ENCODE measurements at places on chromosomes 2 and 18.

GRCh38 chr2:85307527-85307897 lies 20.3 kb downstream of the TGOLN2 start:
- DNase-seq: no peak

DNA sequence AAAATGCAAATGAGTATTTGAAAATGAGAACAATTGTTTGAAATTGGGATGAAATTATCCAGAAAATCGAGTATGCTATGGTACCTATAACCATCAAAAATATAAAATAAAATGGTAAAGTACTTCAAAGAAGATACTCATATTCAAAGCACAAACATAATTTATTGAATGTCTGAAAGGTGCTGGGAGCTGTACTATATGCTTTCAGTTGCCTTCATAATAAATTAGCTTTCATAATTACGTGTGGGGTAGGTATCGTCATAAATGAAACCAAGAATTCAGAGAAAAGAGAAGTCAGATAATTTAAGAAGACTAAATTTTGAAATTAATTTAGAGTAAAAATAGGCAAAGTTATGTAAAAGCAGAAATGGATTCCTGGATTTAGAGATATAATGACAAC lies 721.9 kb upstream of the ACVR2A start:
- DNase-seq: no peak

- peak; percentile 73 for DNase-seq
Measured at GRCh38 chr18:1585881-1586488, 681.3 kb downstream of the ADCYAP1 start.

DNA sequence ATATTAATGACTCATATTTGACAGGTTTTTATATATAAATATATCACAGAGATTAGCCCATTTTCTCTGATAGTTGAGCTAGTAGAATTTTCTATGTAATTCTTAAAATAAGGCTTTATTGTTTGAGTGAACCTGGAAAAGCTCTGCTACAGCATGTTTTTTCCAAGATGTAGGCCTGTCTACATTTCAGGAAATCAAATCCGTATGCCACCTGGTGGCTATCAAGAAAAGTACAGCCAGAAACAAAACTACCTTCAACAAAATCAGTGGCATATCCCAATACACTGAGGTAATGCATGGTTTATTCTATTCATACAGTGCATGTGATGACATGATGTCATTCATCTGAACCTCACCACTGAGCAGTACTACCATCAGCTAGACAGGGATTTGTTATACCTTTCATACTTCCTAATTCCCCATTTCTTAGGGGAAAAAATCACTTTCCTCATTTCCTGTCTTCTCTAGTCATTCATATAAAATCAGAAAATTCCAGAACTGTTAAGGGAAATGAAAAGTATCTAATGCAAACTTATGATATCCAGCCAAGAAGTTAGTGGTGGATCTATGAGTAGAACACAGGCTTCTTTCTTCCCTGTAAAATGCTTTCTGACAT lies 310.4 kb upstream of the SYT4 start:
- DNase-seq: peak; percentile 73

GRCh38 chr2:7194950-7195349 lies 277.7 kb downstream of the RNF144A start:
- no peak for DNase-seq

GRCh38 chr2:236942554-236942953 lies 143.1 kb upstream of the COPS8 start:
- no peak for DNase-seq

DNA sequence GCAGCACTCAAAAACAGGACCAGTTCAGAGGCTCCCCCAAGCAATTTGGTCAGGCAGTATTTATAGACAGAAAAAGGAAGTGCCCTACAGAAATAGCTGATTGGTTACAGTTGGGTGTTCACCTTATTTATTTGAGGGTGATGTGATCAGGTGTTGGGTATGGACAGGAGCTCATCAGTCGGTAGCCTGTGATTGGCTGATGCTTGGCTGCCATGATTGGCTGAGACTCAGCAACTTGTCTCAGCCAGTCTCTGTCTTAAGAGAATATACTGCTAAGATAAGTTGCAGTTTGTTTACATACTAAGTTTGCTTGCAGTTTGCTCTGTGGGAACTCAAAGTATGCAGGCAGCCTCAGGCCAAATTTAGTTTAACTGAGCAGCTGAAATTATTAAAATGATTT lies 9.4 kb downstream of the ABCG8 start:
- DNase-seq: peak; percentile 31

DNA sequence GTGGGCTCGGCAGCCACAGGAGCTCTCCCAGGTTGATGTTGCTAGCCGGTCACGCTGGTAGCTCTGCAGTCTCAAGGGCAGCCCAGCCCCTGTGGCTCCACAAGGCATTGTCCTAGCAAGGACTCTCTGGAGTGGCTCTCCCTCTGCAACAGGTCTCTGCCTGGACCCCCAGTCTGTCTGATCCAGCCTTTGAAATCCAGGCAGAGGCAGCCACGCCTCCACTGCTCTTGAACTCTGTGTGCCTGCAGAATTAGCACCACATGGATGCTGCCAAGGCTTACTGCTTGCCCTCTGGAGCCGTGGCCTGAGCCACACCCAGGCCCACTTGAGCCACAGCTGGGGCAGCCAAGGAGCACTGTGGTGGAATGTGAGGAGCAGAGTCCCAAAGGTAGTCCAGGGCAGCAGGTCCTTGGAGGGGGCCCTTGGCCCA lies 43.0 kb upstream of the FAHD2A start:
- DNase-seq: no peak

DNA sequence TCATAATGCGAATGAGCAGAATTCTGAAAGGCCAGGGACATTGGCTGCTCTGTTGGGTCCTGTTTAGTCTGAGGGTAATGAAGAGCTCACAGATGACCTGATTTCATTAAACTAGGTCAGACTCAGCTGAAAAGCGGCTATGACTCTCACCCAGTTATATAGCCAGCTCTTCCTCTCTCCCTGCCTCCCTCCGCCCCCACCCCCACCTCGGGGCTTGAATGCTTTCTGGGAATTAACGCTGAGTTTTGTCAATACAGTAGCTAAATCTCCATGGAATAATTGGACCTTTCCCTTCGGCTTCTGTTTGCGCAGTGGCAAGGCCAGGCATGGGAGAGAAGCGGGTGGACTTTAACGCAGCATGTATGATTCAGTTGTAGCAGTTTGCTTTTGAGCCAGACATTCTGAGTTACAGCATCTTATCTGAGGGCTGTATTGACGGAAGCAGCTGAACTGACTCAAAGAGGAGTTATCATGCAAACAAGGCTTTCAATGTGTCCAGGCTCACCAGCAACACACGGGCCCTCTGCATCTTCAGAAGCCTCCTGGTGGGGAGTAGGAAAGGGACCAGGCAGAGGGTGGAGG lies 110.6 kb downstream of the MYCN start:
- DNase-seq: no peak

DNA sequence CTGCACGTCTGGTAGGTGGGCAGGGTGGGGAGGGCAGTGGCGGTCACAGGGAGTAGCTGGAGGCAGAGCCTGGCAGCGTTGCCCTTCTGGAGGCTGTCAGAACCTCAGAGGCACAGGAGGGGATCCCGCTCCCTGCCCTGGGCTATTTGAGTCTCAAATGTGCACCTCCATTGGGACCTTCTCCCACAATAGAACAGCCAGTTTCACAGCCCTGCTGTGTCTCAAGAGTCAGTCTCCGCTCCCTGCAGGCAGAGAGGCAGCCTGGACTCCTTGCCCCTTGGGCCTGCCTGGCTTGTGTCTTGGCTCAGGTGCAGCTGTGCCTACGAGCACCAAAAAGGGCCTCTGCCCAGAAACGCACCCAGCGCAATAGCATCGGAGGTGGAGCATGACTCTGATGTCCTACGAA lies 57.4 kb downstream of the FAM168B start:
- DNase-seq: no peak

DNA sequence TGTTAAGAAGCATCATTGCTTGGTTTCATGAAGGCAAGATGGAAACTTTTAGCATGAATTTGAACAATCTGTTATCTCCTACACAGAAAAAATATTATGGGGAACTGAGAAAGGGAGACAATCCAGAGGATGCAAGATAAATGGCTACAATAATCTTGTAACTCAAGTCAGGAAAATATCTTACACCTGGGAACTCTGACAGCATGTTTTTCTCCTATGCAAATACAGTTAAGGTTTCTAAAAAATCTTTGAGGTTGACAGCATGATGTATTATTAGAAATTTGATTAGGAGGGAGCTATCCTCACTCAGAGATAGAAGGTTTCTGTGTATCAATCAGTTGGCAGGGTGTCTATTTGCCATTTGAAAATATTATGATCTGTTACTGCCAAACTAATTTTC lies 75.6 kb downstream of the GPD2 start:
- no peak for DNase-seq

DNA sequence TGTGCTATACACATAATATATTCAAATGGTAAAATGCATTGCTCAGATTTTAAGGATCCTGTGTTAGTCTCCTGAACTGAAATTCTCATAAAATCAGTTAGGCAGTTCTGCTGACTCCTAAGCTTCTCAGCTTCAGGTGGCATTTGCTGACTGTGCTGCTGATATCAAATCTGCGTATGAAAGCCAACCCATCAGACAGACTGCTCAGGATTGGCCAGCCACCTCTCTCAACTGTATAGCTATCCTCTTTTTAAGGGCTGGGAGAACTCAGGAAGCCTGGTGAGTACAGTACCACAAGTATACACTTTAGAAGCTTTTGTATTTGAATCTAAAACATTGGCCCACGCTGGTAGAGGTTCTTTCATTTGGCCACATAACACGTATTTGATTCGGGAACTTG lies 28.7 kb downstream of the PTCD3 start:
- no peak for DNase-seq

- peak; percentile 48 for DNase-seq
Measured at GRCh38 chr18:23735021-23735464, 45.8 kb downstream of the LAMA3 start.

GRCh38 chr18:48840491-48840877 lies 110.3 kb downstream of the SMAD7 start:
- no peak for DNase-seq

- DNase-seq: no peak
Measured at GRCh38 chr2:208820014-208820688, 413.6 kb downstream of the PTH2R start.

All from adipocyte (in vitro differentiated cells).